T-helper 1 cell (primary cell): ENCODE measurements at places on chromosomes 3 and 15.

GRCh38 chr3:125647318-125648014 is 52.2 kb upstream of the OSBPL11 start:
- DNase-seq: no peak

GRCh38 chr3:98890181-98890835 is 11.2 kb downstream of the DCBLD2 start:
- no peak for DNase-seq

GRCh38 chr3:37701734-37702433 is 159.8 kb upstream of the CTDSPL start:
- DNase-seq: no peak

DNA sequence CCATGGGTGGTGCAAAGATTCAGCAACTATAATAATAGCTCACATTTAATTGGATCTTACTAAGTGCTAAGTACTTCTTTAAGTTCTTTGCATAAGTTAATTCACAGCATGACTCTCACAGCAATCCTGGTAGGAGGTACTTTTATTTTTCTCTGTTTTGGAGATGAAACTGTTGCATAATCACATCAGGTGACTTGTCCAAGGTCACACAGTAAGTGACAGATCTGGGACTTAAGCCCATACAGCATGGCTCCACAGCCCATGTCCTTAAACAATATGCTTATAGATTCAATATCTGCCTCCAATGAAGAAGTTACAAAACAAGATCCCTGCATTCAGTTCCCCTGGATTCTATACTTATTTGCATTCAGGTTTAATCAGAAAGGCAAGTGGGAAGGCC is 171.8 kb downstream of the CNTN3 start:
- no peak for DNase-seq

GRCh38 chr3:195265363-195265976 is 5.5 kb downstream of the XXYLT1 start:
- DNase-seq: no peak

DNA sequence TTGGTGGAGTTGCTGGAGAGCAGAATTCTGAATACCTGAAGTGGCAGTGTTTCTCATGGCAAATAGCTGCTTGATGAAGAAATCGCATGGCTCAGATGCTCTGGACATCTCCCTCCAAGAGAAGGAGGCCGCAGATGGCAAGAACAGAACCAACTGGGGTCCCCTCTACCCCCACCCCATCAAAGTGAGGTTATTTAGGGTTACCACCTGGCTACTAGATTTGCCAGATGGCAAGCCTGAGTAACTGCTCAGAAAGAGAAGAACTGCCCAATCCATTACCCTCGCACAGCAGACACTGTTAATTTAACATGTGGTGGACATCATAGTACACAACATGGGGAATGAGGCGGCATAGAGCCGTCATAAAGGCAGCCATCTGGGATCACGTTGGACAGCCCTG is 30.5 kb upstream of the LIPC start:
- no peak for DNase-seq

DNA sequence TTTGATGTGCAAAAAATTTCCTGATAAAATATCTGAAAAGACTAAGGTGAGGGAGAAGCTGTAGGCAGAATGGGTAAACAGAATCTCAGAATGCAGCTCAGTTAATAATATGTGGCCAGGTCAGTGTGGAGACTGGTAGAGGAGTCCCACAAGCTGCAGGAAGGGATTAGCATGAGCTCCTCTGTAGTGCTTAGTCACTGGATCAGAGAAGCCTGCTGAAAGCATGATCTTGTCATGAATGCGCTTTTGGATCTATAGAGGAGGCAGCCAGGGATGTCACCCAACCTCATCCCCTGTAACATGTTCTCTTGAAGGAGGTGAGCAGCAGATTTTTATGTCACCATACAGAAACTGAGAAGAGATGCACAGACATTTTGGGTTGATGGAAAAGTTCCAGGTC is 1035.3 kb upstream of the GBE1 start:
- DNase-seq: no peak
